Esophagus (tissue), 2 donors: ENCODE measurements at places on chromosomes 2 and 18. TPM values are rescaled to one million over a fixed set of nuclear protein-coding genes. Genes with fewer than 3 reads are reported as not detected.

Gene GALR1
- polyA plus RNA-seq = under 0.01 TPM

Gene TTR
- polyA plus RNA-seq = 0.16 TPM

Gene ALLC
- not detected for polyA plus RNA-seq

Gene IL1RN
- polyA plus RNA-seq = 1,363 TPM

Gene SLC19A3
- 0.14 TPM for polyA plus RNA-seq

Gene CYP27A1
- polyA plus RNA-seq = 3.3 TPM

Gene CTLA4
- 0.32 TPM for polyA plus RNA-seq

Gene KIF5C
- polyA plus RNA-seq = 0.18 TPM

Gene TRIM54
- polyA plus RNA-seq = 0.05 TPM

Gene ONECUT2
- under 0.01 TPM for polyA plus RNA-seq

Gene POMC
- polyA plus RNA-seq = 2.1 TPM

Gene MC4R
- not detected for polyA plus RNA-seq

Gene MYO3B
- 0.11 TPM for polyA plus RNA-seq
